ENCODE measurements at places on chromosomes 5 and 9.

DNA sequence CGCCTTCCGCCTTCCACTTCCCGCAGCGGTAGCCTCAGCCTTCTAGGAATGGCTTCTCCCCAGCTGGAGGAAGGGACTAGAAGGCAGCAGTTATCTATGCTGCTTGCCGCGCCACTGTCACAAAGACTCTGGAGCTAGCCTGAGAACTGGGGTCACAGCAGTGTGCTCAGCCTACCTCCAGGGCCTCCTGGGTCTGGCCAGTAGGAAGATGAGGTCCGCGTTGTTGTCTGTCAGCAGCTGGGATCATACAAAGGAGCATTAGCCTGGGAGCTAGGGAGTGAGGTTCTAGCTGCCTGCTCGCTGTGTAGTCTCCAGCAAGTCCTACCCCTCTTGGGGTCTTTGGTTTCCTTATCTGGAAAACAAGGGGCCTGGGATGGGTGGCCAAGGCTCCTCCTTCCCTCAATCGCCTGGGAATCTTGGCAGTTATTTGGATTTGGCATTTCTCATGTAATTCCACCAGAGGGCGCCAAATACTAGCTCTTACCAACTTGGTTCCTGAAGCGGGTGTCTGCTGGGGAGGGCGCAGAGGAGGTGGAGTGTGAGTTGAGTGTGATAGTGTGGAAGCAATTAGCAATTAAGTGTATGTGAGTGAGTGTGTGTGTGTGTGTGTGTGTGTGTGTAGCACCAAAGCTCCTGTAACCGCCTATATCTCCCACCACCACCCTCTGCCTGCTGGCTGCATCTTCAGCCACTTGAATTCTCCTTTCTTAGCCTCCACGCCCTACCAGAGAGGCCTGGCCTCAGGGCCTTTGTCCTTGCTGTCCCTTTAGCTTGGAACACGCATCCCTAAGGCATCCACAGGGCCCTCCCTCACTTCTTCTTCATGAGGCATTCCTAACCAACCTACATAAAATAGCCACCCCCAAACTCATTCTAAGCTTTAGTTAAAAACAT, 97.1 kb downstream of the ENTREP1 start:
- peak; percentile 33 for DNase-seq

- no peak for DNase-seq
These were observed 11.0 kb downstream of the NCS1 start for GRCh38 chr9:130183133-130183762.

DNA sequence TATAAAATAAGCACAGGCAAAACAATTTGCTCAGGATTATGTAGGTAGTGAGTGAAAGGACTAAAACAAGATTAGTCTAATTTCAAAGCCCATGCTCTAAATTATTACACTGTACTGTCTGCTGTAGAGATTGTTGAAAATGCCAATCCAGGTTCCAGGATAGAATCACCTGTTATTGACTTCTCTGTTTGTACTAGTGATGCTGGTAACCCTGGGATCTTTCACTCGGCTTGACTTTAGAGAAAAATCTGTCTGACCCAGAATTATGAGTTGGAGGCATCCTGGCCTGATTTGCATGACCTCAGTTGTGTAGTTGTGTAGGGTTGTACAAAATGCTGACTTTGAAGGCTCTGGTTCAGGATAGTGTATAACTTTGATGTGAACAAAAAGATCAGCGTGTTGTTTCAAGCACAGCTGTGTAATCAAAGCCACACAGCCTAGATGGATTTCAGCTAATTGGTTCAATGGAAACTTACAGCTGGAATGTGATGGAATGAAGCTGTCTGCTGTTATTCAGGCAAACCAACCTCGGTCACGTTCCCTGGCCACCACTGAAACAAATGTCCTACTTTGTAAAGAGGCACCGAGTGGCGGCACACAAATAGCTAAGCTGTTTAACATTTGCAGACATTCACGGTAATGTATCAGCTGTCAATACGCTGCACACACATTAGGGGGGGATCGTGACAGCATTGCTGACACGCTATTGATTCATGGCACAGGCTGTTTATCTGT, 340.3 kb downstream of the KCTD16 start:
- no peak for DNase-seq

DNA sequence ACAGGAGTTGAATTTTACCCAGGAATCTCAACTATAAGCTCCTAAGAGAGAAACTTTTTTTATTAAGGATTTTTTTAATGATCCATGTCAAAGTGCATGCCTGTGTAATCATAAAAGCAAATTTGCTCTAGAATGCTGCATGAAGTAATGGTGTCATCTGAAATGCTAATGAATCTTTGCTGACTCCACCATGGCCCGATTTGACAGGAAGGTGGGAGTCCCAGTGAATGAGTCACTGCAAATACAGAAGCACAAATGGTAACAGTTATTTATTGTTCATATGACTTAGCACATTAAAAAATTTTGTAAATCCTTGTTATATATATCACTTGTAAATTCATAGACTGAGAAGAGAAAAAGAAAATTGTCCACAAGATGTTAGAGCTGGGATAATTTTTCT, 341.3 kb downstream of the RASEF start:
- no peak for DNase-seq

- DNase-seq: no peak
These were observed 56.8 kb downstream of the SEMA4D start for GRCh38 chr9:89440951-89441654.

DNA sequence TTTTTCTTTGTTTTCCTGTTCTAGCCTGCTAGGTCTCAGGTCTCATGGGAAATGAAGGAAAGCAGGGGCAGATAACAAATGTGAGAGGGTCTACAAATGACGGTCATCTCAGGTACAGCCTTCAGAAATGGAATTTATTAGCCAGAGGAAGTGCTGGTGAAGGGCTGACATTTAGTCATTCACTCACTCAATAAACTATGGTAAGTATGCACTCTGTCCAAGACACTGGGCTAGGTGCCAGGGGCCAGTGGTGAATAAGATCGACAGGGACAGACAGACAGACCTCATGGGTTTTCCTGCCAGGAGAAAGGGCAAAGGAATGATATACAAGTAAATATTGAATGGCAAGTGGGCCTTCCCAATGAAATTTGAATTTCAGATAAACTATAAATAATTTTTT, 6.3 kb downstream of the PDE6A start:
- peak; percentile 56 for DNase-seq

- no peak for DNase-seq
These were observed 90.3 kb downstream of the SH3GL2 start for GRCh38 chr9:17669206-17669605.
